ENCODE measurements at places on chromosomes 3 and 15.

- no peak for DNase-seq
Observed at GRCh38 chr3:110900576-110900975, 171.0 kb upstream of the NECTIN3 start.

DNA sequence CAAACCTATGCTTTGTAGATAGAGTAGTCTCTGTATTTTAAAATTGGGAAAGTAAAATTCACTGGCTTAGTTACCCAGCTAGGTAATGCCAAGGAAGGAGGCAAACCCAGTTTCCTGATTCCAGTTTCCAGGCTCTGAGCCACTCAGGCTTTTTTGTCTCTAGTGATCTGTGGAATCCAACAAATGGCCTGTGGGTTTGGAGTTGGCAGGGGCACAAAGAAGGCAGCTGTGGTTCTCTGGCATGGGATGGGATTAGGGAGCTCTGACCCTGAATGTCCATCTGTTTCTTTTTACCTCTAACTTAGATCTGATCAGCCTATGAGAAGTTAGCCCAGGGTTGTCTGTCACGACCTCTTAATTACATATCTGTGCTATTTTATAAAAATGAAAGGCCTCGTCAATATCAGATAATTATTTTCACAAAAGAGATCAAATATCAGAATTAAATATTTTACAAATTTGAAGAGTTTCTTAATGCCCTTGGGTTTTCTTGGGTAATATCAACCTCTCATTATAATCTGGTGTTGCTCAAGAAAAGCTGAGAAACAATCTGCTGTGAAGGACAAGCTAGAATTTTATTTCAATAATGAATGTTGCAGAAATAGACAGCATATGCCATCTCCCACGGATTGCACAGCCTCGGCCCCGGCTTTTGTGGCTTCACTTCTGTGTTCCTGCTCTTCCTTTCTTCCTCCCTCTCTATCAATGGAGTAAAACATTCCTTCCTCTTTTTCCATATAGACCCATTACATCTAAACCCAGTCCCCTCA lies 63.7 kb upstream of the DAZL start:
- no peak for DNase-seq

- no peak for DNase-seq
Observed at GRCh38 chr3:71546821-71547220, 36.7 kb downstream of the FOXP1 start.

- DNase-seq: no peak
Observed at GRCh38 chr3:189914799-189915198, 205.9 kb downstream of the P3H2 start.

All from stimulated activated naive CD8-positive, alpha-beta T cell treated with anti-CD3 and anti-CD28 coated beads, Interleukin-15, amount 100 ng/mL, for 72 hours (primary cell).